Brain pericyte (primary cell): ENCODE measurements at places on chromosomes 12 and 14.

- DNase-seq, result no peak
These were observed 16.1 kb upstream of the HDAC7 start for GRCh38 chr12:47835831-47836155.

DNA sequence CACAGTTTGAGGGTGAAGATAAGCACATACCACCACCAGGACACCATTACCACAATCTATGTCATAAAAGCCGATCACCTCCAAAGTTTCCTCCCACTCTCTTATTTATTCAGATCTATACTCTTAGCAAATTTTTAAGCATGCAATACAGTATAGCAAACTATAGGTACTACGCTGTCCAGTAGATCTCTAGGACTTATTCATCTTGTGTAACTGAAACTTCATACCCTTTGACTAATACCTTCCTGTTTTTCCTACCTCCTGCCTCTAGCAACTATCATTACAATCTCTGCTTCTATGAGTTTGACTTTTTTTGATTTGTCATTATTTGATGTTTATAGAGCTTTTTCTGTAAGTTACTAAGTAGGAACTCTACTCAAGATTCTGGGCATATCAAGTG is 84.5 kb upstream of the MANSC4 start:
- no peak for DNase-seq

DNA sequence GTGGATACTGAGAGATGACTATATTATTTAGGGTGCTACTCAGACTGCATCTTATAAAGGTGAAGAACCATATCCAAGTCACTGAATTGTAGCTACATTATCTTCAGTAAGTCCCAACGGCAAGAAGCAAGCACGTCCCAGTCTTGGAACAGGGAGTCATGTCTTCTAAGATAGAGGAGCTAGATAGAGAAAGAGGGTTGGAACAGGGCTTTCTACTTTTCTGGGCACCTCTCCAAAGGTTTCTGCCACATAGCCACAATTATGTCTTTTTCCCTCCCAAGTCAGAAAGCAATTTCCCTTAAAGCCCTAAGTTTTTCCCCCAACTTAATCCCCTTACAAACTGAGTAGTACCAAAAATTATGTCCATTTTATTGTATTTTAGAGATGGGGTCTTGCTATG is 22.4 kb downstream of the MAPK1IP1L start:
- no peak for DNase-seq

- no peak for DNase-seq
These were observed 88.5 kb downstream of the PPM1H start for GRCh38 chr12:62846491-62846890.

DNA sequence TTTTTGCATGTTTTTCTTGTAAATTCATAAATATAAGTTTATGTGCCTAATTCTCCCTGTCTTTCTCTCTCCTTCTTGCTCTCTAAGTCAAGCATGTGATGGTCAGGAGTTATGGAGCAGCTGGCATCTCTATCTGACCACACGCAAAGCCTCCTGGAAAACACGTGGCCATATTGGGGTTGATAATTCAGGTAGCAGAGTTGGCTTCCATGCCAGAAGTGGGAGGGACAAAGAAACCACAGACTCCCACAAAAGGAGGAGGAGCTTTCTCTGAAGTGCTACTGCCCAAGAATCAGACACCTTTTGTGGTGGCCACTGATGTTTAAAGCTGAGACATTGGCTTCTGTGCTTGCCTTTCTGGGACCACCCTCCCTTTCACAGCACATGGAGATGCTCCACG is 517.6 kb upstream of the TMEM132C start:
- no peak for DNase-seq

GRCh38 chr12:14827043-14827442 is 13.1 kb upstream of the SMCO3 start:
- no peak for DNase-seq

GRCh38 chr14:103377522-103378037 is 7.6 kb upstream of the MARK3 start:
- no peak for DNase-seq

DNA sequence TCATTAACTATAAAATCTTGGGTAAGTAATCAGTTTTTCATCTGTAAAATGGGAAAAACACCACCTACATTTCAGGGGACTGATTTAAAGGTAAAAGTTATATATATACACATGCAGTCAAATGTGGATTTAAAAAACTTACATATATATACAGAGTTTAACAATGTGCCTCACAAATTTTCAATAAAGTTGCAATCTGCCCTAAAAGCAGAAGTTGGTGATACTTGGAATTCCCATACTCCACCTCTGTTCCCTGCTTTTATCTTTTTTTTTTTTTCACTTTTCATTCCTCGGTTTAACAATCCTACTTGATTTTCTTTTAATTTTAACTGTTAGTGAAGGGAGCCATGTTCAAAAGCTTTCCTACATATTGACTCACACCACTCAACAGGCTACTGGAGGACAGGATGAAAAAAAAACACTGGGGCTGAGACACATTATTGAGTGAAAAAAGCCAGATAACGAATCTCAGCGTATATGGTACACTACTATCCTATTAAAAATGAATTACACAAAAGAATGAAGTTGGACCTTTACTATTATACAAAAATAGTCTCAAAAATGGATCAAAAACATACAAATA is 24.3 kb downstream of the SPPL3 start:
- no peak for DNase-seq

DNA sequence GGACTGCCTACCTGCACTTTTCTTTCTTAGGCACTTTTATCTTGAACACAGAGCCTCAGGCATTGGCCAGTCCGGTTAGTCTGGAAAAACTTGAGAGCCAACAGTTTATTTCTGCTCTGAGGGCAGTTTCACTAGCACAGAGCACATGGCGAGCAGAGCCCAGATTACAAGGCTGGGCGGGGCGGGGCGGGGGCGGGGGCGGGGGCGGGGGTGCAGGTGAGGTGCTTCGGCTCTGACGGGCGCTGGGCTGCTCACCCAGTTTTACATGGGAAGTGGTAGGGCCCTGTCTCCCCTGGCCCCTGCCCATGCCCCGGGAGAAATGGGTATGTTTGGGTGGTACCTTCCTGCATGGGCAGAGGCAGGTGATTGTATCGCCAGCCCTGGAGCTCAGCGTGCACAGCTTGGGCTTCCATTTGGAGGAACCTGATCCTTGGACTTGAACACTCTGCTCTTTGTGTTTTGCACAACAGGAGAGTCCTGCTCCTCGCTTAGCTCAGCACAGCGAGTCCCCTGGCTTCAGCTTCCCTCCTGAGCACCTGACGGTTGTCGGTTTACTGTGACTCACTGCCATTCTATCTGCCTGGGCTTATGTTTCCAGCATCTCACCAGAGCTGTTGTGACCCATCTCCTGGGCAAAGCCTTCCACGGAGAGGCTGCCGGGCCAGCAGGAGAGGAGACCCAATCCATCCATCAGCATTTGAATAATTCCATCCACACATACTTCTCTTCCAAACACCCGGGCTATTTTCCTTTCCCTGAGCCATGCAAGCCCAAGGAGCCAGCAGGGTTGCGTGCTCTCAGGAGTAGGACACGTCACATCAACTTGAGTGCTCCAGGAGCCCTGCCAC is 108.5 kb downstream of the ARF6 start:
- DNase-seq, result no peak

DNA sequence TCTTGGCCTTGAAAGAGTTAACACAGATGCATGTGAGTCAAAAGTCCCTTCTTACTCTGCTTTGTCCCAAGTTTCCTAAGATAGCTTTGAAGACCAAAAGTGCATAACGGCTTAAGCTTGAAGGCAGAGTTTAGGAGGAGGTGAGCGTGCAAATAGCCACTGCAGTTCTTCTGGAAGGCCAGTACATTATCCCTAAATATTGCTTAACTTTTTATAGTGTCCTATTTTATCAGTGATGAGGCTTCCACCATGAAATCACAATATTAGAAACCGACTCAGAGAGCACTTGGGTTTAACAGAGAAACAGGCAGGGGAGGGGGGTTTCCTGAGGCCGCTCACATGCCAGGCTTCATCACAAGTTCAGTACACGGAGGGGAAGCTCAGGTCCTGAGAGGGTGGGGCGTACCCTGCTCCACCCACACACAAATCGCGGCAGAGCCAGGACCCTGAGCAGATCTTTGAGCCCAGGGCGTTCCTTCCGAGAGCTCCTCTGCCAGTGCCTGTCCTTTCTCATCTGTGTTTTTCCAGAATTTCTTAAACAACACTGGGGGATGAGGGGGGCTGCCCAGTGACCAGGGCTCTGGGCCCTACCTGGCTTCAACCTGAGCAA is 26.8 kb upstream of the BDKRB2 start:
- no peak for DNase-seq

GRCh38 chr14:44770201-44770600 is 191.5 kb downstream of the KLHL28 start:
- no peak for DNase-seq

DNA sequence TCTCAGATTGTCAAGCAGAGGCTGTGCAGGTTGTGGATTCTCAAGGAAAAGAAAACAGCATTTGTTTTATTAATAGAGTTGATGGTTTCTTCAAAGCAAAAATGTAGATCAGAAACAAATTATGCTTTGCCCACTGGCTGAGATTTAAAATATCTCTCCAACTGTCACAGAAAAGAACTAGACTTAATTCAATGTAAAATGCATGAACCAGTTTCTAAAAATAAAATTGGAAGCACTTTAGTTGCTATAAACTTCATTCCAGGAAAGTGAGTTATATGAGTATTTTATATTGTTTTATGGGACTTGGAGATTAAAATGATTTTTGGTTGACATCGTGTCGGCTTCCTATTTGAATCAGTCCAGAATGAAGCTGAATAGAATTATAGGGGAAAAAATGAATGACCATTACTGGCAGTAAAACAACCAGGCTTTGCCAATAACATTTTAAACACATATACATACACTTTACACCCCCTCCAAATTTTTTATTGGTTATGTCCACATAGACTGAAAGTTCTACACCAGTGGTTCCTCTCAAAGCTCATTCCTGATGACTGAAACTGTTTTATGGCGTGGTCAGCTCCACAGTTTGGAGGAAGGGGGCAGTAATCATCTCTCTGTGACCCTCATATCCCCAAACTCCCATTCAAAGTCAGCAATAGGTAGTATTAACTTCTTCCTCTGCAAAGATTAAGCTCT is 55.5 kb upstream of the DAAM1 start:
- no peak for DNase-seq

DNA sequence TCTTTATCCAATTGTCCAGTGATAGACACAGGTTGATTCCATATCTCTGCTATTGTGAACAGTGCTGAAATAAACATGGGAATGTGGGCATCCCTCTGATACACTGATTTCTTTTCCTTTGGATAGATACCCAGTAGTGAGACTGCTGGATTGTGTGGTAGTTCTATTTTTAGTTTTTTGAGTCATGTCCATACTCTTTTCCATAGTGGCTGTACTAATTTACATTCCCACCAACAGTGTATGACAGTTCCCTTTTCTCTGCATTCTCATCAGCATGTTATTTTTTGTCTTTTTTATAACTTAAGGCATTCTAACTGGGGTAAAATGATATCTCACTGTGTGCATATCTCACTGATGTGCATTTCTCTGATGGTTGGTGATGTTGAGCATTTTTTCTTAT is 24.8 kb upstream of the VASH1 start:
- DNase-seq, result no peak

- DNase-seq, result no peak
These were observed 2.7 kb downstream of the CREBL2 start for GRCh38 chr12:12614342-12614741.

GRCh38 chr14:39488600-39488999 is 56.4 kb upstream of the FBXO33 start:
- no peak for DNase-seq

- no peak for DNase-seq
These were observed 13.2 kb upstream of the KRT78 start for GRCh38 chr12:52862023-52862422.

- DNase-seq, result no peak
These were observed 16.1 kb downstream of the NTN4 start for GRCh38 chr12:95774311-95775045.

GRCh38 chr14:100134586-100134985 is 24.9 kb downstream of the DEGS2 start:
- no peak for DNase-seq

GRCh38 chr12:55839345-55840140 is 3.2 kb downstream of the MMP19 start:
- DNase-seq, result no peak

DNA sequence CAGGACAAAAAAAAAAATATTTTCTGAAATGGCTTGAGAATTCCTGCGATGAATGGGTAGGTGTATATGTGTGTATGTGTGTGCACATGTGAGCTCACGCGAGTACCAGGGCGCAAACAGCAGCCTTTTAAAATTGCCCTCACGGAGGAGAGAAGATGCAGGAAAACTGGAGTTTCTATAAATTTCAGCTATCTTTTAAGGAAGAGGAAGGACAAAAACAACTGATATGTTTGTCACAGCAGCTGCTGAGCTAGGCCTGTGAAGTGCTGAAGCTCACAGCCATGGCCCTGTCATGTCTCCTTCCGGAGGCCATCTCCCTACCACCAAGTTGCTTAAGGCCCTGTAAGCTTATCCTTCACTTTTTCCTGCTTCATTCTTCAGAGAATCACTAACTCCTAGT is 40.8 kb downstream of the DUSP16 start:
- no peak for DNase-seq

DNA sequence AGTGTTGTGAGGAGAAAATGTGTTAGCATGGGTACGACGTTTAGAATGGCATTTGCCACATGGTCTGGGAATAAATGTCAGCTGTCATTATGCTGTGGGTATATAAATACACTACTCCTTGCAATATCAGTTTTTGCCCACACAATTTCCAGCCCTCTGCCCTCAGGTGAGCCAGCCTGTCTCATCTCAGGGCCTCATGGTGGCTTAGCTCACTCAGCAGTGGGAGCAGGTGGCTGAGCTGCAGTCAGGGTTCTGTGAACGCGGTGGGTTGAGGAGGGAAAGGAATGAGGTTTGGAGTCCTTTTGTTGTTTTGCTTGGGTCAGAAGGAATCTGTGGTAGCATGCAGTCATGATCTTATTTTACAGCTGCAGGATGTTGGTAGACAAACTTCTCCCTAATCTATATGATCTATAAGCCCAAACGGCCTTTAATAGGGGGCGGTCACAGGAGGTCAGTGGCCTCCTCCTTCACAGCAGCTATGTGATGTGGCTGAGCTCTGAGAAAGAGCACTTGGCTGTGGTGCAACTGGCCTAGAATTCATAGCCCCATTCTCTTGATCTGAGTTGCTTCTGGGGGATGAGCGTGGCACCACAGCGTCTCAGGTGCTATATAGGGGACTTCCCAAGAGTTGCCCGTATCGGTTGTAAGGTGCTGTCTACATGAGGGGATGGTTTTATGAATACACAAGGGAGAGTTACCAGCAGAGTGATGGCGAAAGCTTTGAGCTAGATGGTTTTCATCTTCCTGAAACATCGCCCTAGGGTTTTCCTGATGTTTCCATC is 27.8 kb upstream of the KCNA5 start:
- no peak for DNase-seq
